ENCODE measurements at places on chromosomes 13 and 19. TPM values are rescaled to one million over a fixed set of nuclear protein-coding genes. Genes with fewer than 3 reads are reported as not detected.

Gene ZNF468
- 32.9 TPM for total RNA-seq

Gene CYP4F8
- not detected for total RNA-seq

Gene LYL1
- 74.8 TPM for total RNA-seq

Gene ZNF552
- 15.6 TPM for total RNA-seq

Gene PSPN
- 2.4 TPM for total RNA-seq

Gene N4BP2L2
- total RNA-seq = 118 TPM

Gene C1QTNF9
- total RNA-seq = not detected

Gene SIGLEC10
- total RNA-seq = 50.3 TPM

Gene KLK1
- total RNA-seq = 10.0 TPM

Gene PNPLA6
- total RNA-seq = 116 TPM

Gene EFNB2
- 0.31 TPM for total RNA-seq

Gene SRRM5
- 0.29 TPM for total RNA-seq

Gene TSSK6
- total RNA-seq = 4.3 TPM

Gene FBXO17
- not detected for total RNA-seq

Gene OR4F17
- 0.82 TPM for total RNA-seq

Gene TTC9B
- total RNA-seq = not detected

Gene DNAAF3
- total RNA-seq = not detected

Gene RASGRP4
- total RNA-seq = 3.2 TPM

Gene SETDB2
- 25.1 TPM for total RNA-seq

Gene TEKTIP1
- 8.1 TPM for total RNA-seq

Gene ZNF547
- total RNA-seq = 6.0 TPM

Gene TMPRSS9
- total RNA-seq = not detected

Gene DHX34
- 20.0 TPM for total RNA-seq

Gene ATP4B
- not detected for total RNA-seq

Gene LILRB3
- total RNA-seq = 1.1 TPM

Gene PSG3
- total RNA-seq = not detected

Gene KLK3
- total RNA-seq = not detected

Gene FFAR1
- total RNA-seq = 5.1 TPM

Gene ZNF878
- total RNA-seq = 1.2 TPM

Gene RDH8
- not detected for total RNA-seq

Gene NKPD1
- total RNA-seq = 0.12 TPM

Gene CGB5
- total RNA-seq = not detected

Gene ZNF582
- total RNA-seq = 7.9 TPM

Gene SEMA6B
- total RNA-seq = 0.37 TPM

Gene IL4I1
- 25.5 TPM for total RNA-seq

Gene USHBP1
- total RNA-seq = 0.42 TPM

Gene ZNF682
- 15.5 TPM for total RNA-seq

Gene GGN
- total RNA-seq = 0.22 TPM

Gene ZNF8
- total RNA-seq = 4.7 TPM

Gene MUC16
- total RNA-seq = 0.15 TPM

Gene SPTBN4
- 0.20 TPM for total RNA-seq

Gene ZNF506
- total RNA-seq = 78.6 TPM

Gene SH2D3A
- total RNA-seq = 18.7 TPM

Gene SELENOV
- not detected for total RNA-seq

Gene IZUMO4
- total RNA-seq = 73.0 TPM

Gene CLEC17A
- 123 TPM for total RNA-seq

Gene ICAM1
- 37.4 TPM for total RNA-seq

Gene NDUFA11
- 193 TPM for total RNA-seq

Gene OLFM4
- not detected for total RNA-seq

Gene CBLC
- not detected for total RNA-seq

Gene GPR183
- total RNA-seq = 84.5 TPM

Data from activated B cell treated with CpG ODN at 0.5 μM for 24 hours (primary cell).